Left forelimb (tissue), 1 donor: ENCODE measurements at places on chromosomes 4 and X.

- peak; percentile 86 for DNase-seq
These were observed 107.4 kb upstream of the SLC4A4 start for GRCh38 chr4:71231129-71232055.

- DNase-seq = no peak
These were observed 86.0 kb upstream of the TET2 start for GRCh38 chr4:105060628-105061027.

- DNase-seq = peak; percentile 91
These were observed 10.9 kb upstream of the CLTRN start for GRCh38 chrX:15675490-15675921.

- DNase-seq = no peak
These were observed 829.9 kb downstream of the FAT4 start for GRCh38 chr4:126144543-126145237.

- no peak for DNase-seq
These were observed 235.4 kb downstream of the MGST2 start for GRCh38 chr4:139900964-139901376.

DNA sequence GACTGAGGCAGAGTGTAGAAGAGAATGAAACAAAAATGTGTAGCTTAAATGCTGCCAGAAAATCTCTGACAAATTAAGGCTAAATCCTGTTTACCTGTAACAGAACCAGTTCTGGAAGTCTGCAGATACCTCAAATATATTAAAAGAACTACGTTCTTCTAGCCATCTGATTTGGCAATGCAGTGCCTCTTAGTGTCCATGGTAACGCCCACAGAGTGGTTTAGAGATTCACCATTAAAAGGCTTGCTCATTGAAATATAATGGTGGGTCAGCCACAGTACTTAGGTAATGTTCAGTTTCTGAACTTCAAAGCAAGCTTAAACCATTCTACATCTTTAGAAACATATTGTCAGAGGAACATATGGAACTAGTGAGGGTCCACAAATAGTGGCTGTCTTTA is 23.2 kb upstream of the LUZP4 start:
- DNase-seq = no peak

DNA sequence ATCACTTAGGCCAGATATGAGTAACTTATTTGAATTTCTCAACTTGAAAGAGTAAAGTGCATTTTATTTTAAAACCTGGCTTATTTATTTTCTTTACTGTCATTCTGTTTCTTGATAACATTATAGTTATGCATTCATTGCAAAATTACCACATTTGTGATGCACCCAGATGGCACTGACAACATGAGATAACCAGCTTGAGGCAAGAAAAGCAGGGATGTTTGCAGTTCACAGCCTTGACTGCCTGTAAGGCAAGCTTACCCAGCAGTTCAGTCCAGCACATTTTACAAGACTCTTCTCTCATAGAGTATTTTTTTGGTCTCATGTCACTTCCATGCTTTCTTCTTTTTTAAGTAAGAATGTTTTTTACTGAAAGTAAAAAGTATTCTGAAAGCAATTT is 25.3 kb upstream of the EPGN start:
- no peak for DNase-seq

GRCh38 chrX:38879631-38880220 is 78.5 kb downstream of the MID1IP1 start:
- DNase-seq = no peak
